HT-29 (cell line): ENCODE measurements at places on chromosomes 12 and 14. TPM values are rescaled to one million over a fixed set of nuclear protein-coding genes. Genes with fewer than 3 reads are reported as not detected.

DNA sequence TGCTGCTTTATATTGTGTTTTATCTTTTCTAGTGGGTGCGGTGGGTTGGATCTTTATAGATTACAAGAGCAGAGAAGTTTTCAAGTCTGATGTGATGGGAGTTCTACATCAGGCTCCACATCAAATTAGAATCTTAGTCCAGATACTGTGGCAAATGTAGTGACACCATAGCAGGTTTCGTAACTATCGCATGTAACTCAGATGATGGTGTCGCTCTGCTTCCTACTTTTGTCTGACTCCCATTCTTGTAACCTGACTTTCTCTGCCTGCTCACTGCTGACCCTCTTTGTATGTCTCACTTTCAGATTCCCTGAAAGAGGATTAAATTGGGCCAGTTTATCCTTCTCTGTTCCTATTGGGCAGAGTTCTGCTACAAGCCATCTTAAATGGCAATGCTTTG is 22.8 kb upstream of the FBXO34 start:
- DNase-seq = no peak

- no peak for DNase-seq
These were observed 158.9 kb upstream of the BTG1 start for GRCh38 chr12:92304371-92305055.

GRCh38 chr14:100080206-100080605 is 15.0 kb downstream of the EVL start:
- DNase-seq = no peak

GRCh38 chr12:117350140-117350539 is 11.3 kb downstream of the NOS1 start:
- DNase-seq = no peak

- no peak for DNase-seq
These were observed 87.8 kb upstream of the ATXN7L3B start for GRCh38 chr12:74449872-74450271.

GRCh38 chr14:103328941-103329340 is 5.1 kb upstream of the EIF5 start:
- DNase-seq = no peak

GRCh38 chr14:32601906-32602305 is 272.8 kb downstream of the AKAP6 start:
- DNase-seq = no peak

DNA sequence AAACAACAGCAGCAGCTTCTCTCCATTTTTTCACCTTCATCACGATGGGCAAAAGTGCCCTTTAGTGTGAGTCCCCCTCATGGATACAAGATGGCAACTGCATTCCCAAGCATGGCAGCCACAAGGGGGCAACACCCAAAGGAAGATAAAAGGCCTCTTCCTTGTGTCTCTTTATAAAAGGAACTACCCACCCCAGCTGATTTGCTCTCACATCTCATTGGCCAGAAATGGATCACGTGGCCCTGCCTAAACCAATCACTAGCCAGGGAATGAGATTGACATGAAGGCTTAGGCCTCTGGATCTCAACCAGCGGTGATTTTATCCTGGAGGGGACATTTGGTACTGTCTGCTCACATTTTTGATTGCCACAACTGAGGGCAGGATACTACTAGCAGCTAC is 21.9 kb upstream of the IFT81 start:
- peak; percentile 83 for DNase-seq

GRCh38 chr14:99619835-99620834 is 16.1 kb upstream of the CCDC85C start:
- no peak for DNase-seq

DNA sequence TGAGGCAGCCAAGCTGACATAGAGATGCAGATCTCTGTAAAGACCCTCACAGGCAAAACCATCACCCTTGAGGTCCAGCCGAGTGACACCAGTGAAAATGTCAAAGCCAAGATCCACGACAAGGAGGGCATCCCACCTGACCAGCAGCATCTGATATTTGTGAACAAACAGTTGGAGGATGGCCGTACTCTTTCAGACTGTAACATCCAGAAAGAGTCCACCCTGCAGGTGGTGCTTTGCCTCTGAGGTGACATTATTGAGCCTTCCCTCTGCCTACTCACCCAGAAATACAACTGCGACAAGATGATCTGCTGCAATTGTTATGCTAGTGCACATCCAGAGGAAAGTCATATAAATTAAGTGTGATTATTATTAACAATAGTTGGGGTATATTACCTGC is 15.1 kb upstream of the SUPT16H start:
- no peak for DNase-seq

- no peak for DNase-seq
These were observed 95.2 kb upstream of the TBX3 start for GRCh38 chr12:114779186-114779585.

- peak; percentile 50 for DNase-seq
These were observed 67.3 kb downstream of the SPTB start for GRCh38 chr14:64812412-64812811.

DNA sequence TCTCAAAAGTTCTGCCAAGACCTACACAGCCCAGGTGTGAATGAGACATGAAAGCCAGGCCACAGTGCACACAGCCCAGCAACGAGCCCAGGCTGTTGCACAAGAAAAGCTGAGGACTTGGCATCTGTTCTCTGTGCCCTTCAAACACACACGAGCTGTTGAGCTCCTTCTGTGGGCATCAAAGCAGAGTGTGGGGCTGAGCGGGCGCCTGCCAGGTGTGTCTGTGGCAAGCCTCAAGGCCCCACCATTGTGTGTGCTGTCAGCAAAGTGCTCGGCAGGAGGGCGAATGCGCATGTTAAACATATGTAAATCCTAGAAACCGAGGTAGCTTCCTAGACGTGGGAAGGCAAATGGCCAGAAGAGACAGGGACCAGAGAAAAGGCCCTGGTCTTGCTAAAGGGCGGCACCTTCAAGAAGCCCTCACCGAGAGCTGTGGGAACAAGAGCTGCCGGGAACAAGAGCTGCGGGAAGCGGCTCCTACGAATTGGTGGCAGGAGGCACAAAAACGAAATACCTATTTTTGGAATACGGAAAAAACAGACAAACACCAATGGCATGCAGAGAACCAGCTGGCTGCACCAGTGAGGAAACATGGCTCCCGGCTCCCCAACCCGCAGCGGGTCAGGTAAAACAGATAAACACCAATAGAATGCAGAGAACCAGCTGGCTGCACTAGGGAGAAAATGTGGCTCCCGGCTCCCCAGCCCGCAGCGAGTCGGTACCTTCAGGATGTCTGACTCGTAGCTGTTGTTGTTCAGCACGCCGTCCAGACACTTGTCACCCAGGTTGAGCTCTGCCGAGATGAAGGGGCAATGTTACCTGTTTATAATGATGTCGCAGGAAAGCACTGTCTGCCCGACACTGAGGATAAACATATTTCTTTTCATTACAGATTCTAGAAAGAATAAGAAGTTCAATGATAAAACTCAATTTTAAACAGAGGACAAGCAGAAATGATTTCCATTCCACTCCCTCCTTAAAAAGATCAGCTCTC is 19.0 kb upstream of the GOLGA3 start:
- no peak for DNase-seq

DNA sequence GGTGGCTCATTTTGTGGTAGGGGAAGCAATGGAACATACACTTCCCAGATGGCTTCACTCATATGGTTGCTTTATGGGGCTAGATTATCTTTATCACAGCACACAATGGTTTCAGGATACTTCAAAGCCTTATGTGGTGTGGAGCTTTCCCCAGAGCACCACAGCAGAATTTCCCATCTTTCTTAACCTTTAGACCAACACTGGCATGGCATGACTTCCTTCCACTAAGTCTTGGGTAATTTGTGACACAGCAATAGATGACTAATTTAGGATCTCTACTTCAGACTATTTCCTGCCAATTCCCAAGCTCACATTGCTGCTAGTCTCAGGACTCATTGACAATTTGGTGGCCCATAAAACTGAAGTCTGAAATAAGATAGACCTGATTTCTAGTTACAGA is 36.9 kb upstream of the DCN start:
- no peak for DNase-seq

DNA sequence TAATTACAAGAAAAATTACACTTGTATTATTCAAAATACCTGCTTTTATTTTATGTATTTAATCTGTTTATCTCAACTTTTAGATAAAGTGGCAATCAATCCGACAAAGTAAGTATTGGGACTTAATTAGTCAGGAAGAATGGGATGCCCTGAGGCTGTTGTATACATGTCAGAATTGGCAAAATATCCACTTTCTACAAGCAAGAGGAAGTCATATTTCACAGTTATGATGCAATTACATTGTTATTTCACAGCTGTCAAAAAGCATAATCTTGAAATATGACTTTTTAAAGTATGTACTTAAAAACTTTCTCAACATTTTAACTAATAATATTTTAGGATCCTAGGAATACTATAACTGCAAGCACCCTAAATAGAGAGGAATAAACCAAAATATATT is 357.1 kb upstream of the MGAT4C start:
- no peak for DNase-seq

GRCh38 chr12:92289629-92290349 is 144.1 kb upstream of the BTG1 start:
- no peak for DNase-seq

DNA sequence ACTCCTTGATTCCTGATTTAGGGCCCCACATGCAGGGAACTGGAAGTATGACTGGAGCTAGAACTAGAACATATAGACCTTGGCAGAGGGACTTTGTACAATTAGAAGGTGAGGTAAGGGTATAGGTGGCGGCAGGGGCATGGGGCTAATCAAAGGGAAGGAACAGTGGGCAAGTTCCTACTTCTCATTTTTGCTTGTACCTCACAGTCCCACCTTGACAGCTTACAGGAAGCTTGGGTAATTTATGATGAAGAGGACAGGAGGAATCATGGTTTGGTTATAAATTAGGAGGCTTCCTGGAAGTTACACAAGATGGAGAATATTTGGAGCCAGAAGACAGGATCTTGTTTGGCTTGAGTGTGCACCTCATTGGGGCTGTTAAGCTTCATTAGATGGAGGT is 33.4 kb downstream of the SUSD6 start:
- no peak for DNase-seq

GRCh38 chr12:57384478-57384877 is 46.4 kb downstream of the R3HDM2 start:
- DNase-seq = no peak

DNA sequence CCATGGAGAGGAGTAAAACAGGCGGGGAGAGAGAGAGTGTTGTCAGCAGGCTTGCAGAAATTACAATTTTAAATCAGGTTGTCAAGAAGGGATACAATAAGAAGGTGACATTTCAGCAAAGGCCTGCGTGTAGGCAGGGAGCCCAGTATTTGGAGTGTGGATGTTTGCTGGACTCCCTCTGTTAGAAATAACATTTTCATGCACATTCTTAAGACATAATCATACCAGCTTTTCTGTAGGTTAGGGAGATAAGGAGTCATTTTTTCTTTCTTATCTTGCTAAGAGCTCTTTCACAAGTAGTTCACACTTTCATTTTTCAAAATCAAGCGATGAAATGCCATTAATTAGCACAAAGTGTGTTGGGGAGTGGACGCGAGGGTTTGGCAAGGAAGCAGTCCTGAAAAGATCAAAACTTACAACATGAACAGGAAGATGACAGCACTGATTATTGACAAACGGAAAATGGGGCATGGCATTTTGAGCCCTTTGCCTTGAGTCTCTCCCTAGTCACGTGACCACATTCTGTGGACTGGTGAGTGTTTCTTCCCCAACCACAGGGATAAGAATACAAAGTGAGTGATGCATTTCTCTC is 160.2 kb downstream of the DAD1 start:
- DNase-seq = no peak

GRCh38 chr12:117060929-117061305 is 38.3 kb downstream of the TESC start:
- no peak for DNase-seq

DNA sequence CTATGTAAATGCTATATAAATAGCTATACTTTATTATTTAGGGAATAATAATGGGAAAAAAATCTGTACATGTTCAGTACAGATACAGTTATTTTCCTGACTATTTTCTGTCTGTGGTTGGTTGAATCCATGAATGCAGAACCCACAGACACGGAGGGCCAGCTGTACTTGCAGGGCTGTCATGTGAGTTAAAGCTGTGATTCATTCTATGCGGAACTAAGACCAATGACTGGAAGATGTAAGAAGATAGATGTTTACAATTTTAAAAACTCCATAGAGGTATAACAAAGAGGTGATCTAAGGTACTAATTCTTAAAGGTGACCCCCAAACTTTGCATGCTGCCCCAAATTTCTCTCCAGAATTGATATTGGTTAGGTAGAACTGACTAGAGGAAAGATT is 14.6 kb downstream of the PCNX4 start:
- no peak for DNase-seq

- no peak for DNase-seq
These were observed 110.9 kb downstream of the GPATCH2L start for GRCh38 chr14:76262641-76263040.

GRCh38 chr12:88418856-88419497 is 161.3 kb downstream of the KITLG start:
- no peak for DNase-seq

DNA sequence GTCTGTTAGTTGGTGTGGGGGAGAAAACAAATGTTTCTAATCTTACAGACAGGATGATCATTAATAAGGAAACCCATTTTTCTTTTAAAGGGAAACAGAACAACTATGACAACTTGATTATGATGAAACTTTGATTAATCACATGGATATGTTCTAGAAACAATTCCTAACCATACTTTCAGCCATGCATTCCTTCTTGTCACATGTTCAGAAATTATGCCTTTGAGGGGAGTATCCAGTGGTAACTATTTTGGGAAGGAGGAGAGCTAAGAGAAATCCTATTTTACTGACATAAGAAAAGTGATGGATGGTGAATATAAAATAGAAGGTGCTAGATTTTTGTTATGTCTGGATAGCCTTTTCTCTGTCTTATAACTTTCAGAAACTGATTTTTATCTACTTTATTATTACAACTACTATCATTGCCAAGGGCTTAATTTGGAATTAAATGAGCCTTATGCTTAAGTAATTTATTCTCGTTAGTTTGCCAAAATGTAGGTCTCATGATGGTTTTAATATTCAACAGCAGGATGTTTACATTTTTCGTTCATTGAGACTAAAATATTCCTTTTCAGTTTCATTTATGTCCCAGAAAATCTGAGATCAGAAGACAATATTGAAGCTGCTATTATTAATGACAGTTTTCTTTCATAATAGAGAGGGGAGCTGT is 200.1 kb downstream of the TMTC2 start:
- DNase-seq = no peak

DNA sequence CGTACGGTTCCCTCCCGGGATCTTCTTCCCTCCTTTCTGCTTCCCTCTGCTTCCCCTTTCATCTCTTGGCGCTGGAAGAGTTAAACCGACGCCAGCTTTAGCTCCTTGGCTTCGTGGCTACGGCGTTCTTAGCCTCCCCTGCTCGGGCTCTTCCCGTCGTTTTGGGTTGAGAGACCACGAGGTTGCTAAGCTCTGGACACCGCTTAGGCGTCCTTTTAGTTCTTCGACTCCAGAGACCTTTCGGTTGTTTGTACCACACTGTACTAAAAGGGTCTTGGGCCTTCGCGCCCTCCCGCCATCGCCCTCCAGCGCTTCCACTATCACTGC is 545 bp downstream of the CPSF2 start:
- peak; percentile 51 for DNase-seq

Gene NOVA1
- 0.10 and 0.37 TPM in 2 replicates for total RNA-seq

Gene PLEKHG7
- 0.13 and 0.65 TPM in 2 replicates for total RNA-seq

Gene DLGAP5
- total RNA-seq = 12.7 and 14.1 TPM in 2 replicates

Gene LALBA
- not detected in 2 replicates for total RNA-seq

Gene PLCZ1
- not detected in 2 replicates for total RNA-seq

Gene PIWIL1
- not detected in 2 replicates for total RNA-seq

Gene ADGRD1
- total RNA-seq = not detected in 2 replicates

Gene PTPN6
- 29.2 and 35.2 TPM in 2 replicates for total RNA-seq

Gene MIPOL1
- 0.10 and 0.51 TPM in 2 replicates for total RNA-seq

Gene TAC3
- total RNA-seq = not detected in 2 replicates

Gene KCNC2
- not detected in 2 replicates for total RNA-seq

Gene FOXG1
- total RNA-seq = not detected in 2 replicates

Gene TMEM132D
- total RNA-seq = not detected in 2 replicates
